ENCODE measurements at places on chromosomes 6 and 20.

- DNase-seq: no peak
Observed at GRCh38 chr6:124190256-124190655, 386.6 kb downstream of the NKAIN2 start.

GRCh38 chr6:119186490-119186889, 108.0 kb upstream of the FAM184A start:
- no peak for DNase-seq

DNA sequence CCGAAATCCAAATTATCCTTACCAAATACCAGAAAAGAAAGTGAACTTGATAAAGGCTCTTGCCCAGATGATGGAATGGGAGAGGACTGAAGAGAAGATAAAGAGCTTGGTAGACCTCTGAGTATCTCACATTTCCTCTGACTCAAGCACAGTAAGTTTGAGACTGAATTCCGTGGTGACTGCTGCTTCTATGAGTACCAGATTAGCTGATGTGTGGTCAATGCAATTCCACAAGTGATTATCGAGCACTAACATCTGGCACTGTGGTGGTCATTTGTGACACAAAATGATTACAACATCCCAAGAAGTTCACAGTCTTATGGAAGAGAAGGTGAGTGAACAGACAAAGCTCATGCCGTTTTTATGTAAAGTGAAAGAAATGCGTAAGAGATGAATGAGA, 2.6 kb upstream of the RPS6KA2 start:
- peak; percentile 29 for DNase-seq

- DNase-seq: no peak
Observed at GRCh38 chr6:142530566-142530965, 228.8 kb downstream of the ADGRG6 start.

DNA sequence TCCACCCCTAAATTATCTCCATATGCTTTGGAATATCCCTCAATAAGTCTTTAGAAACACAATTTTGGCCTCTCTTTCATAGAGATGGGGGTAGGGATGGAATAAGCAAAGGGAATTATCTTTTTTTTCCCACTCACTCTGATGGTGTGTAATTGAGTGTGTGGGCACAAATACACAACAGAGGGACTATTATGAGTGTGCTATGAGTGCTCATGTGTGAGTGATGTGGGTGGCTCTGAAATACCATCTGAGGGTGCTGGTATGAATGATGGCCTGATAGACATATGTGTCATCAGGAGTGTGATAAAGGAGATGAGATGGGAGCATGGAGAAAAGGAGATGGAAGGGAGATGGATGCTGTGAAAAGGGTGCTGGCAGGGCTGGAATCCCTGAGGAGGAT, 35.6 kb downstream of the GSS start:
- no peak for DNase-seq

GRCh38 chr6:72446430-72446829, 175.4 kb upstream of the KCNQ5 start:
- no peak for DNase-seq

DNA sequence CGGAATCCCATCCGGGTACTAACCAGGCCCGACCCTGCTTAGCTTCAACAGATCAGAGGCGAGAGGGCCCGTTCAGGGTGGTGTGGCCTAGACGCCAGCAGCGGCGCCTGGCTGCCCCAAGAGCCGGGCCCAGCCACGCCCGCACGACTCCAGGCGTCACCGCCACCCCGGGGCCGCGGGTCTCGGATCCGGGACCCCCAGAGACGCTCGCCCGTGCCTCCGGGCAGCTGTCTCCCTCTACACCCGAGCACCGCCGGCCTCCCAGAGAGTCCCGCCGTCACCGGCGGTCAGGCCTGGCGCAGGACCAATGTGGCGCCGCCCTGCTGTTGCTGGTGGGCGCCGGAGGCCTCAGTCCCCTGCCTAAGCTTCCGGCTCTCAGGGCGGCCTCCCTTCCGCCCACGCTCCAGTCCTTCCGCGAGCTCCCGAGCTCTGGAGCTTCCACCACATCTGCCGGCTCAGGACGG, 441.2 kb upstream of the DEFB115 start:
- DNase-seq: no peak

- no peak for DNase-seq
Observed at GRCh38 chr20:47720636-47721427, 64.4 kb downstream of the SULF2 start.

DNA sequence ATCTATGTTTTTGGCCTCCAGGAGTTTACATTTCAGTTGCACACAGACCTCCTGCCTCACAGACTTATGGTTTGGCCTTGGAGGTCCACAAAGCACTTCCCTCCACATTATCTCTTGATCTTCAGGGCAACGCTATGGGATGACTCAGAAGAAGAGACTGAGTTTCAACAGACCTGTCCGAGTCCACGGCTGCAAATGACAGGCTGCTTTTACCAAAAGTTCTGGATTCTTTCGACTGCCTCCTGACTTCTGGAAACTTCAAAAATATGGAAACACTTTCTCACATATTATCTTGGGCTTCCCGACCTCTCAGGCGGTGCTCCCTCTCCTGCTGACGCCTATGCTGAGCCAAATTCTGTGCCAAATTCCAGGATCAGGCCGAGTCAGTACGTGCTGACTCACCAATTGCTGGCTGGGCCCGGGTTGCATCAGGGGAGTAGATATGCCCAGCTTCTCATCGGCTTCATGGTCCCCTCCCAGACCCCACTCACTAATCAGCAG, 190.2 kb downstream of the BMP7 start:
- no peak for DNase-seq

DNA sequence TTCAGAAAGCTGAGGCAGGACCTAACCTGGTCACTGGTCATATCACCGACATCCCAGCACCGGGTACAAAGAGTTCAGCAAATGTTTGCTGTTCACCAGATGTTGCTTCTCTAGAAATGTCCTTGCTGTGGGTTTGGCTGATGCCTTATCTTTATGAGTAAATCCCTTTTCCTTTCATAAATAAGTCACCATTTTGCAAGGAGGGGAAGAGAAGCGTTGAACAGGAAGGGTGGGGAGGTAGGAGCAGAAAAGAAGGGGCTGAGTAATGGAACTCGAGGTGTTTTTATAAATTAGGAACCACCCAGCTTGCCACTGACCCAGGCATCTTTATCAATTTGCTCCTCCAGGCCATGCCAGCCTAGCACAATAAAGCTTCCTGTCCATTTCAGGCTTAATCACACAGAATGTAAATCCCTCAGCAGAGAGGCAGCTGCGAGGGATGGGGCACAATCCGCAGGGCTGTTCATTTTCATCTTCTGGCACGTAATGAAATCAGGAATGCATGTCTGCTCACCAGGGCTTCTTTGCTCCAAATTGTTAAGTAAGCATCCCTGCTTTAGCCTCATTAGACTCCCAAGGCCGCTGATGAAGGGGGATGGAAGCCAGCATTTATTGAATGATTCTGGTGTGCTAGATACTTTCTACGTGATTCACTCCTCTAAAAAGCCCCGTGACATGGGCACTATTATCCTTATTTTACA, 371.9 kb upstream of the CHD6 start:
- DNase-seq: no peak

GRCh38 chr6:127247114-127248096, 19.3 kb upstream of the RNF146 start:
- DNase-seq: no peak

DNA sequence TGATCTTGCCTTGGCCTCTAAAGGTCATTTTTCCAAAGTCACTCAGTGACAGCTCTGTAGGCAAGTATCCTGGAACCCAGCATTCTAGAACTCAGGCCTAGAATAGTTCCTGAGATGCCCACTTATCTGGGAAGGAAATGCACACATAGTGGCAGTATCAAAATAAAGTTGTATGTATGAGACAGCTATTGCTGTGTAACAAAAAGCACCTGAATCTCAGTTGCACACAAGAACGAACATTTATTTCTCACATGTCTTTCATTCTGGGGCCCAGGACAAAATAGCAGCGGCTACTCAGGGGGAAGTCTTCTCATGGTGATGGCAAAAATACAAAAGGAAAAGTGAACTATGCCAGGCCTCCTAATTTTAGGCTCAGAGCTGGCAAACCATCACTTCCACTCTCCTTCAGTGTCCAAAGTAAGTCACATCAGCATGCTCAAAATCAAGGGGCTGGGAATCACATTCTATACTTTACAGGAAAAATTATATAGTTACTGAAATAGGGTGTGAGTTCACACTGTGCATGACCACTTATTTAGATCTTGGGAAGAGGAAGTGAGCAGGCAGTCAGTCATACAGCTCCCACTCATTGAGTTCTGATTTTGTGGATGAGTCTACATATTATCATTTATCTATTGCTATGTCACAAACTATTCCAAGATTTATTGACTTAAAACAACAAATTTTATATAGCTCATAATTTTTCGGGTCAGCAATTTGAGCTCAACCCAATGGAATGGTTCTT, 133.7 kb upstream of the RIN2 start:
- no peak for DNase-seq

GRCh38 chr6:138546733-138547185, 47.5 kb upstream of the NHSL1 start:
- no peak for DNase-seq

GRCh38 chr20:59375541-59375940, 75.1 kb downstream of the EDN3 start:
- no peak for DNase-seq

DNA sequence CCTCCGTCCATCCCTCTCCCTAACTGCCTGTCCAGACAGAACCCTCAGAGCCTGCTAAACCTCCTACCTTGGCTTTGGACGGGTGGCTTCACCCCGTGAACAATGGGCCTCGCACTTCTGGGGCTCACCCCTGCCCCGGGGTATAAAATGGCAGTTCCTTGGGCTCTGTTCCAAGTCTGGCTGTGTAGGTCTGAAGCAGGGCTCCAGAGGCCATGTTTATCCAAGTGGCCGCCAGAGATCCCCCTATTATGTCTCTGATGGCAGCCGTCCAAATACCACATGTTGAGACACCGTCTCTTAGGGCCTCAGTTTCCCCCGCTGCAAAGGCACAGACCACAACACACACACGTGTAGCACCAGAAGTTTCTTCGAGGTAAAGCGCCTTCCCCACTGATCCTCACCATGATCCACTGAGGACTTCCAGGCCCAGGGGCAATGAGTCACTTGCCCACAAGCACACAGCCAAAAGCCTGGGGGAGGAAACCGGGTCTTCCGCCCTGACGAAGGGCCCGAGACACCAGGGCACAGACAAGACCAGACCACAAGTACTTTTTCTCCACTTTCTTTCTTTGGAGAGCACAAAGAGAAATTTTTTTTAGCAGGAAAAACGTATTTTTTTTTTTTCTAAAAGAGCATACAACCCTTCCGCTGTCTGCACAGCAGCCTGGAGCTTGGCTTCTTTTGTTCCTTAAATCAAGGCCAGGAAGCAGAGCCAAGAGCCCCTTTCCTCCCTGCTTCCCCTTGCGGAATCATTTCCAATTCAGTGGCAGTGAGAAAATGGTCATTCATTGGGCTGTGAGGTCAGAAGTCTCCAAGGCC, 11.8 kb downstream of the CPNE5 start:
- DNase-seq: no peak

DNA sequence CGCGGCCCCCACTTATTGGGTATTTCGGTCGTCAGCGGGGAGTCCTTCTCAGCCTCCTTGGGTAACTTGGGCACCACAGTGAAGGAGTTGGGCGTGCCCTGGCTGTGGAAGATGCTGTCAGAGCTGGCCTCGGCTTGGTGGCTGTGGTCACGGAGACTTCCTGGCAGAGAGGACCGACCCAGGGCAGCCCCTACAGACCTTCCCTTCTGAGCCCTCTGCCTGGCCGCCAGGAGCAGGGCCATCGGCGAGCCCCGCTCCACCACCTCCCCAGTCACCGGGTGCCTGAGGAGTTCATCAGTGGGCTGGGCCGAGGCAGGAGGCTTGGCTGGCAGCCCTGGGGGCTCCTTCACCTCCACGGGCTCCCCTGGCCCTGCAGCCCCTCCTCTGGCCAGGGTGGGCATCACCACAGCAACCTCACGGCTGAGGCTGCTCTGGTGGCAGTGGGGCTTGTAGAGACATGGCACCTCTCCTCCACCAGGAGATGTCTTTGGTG, 37.2 kb downstream of the C6orf132 start:
- no peak for DNase-seq

DNA sequence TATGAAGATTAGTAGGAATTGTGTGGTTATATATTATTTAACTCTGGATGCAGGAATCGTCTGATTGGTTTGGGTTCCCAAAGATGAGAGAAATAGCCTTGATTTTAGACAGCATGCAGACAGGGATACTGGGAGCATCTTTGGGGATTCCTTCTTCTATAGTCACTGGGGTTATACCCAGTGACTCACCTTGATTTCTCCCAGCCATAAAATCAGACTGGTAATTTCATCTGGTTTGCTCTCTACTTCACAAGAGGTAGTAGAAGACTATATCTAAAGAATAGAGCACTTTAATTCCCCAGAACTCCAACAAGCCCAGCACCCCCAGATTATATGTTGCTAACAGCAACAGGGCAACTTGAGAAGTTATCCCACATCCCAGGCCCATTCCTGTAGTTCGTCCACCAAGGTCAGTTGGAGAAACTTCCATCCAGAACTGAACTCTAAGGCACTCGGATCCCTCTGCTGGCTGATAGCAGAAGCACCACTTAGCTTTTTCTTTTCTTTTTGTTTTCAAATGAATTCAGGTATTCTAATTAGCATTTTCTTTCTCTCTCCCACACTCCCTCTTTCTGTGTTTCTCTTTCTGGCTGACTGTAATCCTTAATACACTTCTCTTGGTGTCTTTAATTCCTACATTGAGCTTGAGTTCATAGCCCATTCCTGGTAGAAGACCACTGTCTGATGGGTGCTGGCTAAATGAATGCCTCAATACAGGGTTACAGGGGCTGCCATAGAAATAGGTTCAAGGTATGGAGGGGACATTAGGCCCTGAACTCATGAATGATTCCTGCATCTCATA, 20.4 kb upstream of the EFHC1 start:
- DNase-seq: no peak

DNA sequence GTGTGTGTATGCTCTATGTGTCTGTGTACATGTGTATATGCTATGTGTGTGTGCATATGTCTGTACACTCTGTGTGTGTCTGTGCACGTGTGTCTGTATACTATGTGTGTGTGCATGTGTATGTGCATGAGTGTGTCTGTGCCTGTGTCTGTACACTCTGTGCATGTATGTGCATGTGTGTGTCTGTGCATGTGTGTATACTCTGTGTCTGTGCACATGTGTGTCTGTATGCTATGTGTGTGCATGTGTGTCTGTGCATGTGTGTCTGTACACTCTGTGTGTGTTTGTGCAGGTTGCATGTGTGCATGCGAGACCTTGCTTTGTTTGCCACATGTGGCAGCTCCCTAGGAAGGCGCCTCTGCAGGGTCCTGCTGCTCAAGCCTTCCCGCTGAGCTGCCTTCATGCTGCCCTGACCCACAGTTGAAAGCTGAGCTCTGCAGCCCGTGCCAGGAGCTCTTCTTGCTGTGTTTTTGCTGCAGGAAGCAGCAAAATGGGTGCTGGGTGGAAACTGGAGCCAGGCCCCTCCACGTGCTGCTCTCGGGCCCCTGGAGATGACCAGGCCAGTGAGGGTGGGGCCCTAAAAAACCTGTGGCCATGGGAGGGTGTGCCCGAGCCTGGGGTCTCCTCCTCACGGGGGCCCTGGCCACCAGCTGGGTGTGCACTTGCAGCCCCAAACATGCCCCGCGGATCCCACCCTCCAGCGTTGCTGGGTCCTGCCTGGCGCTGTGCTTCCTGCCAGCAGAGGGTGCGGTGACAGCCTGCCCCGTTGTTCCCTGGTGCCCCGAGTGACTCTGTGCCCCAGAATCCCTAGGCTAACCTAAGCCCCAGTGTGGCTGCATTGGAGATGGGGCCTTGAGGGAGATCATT, 109.1 kb downstream of the DACT2 start:
- no peak for DNase-seq
